ENCODE measurements at places on chromosomes 6 and 20.

- DNase-seq, result no peak
Measured at GRCh38 chr6:135329851-135330803, 149.0 kb downstream of the MYB start.

DNA sequence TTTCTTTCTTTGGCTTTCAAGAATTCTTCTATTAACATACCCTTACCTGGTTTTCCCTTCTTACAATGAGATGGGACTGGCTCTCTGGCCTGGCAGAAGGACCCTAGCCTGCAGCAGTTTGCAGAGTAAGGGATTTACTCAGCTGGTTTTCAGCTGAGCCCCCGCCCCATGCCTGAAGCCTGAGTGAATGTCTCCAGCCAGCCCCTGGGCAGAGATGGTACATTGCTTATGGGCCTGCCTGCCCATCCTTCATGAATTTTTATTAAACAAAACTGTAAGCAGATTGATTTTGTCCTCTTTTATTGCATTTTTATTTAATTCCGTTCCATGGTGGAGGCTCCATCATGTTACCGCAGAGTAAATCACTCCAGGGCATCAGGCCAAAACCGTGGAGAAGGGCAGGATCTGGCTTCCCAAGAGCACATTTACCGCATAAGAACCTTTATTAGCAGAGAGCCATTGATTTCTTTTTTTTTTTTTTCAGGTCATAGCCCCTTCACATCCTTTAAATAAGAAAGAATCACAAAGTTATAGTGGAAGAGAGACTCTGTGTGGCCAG is 316.2 kb downstream of the DHX35 start:
- peak; percentile 27 for DNase-seq

DNA sequence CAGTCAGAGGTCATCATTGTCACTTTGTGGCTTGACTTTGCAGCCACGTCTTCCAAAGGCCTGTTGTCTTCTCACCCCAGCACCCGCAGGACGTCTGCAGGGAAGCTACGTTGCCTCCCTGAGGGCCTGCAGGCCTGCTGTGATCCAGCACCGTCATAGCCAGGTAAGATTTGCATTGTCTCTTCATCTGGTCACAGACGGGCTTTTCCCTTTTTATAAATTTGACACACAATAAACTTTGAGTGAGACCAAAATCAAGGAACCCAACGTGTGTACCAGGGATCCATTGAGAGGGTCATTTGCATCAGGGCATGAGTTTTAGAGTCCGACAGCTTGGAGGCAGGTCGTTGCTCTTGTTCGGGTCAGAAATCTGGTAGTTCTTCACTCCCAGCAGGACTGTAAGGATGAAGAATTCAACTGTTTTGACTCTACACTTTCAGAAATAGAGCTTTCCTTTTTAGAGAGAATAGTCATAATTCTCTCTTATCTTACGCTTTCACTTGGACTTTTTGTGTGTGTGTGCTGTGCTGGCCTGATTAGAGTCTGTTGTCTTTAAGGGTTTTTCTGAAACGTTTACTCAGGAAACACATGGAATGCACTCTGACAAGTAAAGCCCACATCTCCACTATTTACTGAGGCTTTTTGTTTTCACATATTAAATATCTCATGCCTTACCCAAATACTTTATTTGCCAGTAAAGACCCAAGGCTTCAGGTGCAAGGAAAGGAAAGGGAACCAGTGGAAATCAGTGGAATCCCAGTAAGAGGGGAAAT is 177.2 kb upstream of the TAB2 start:
- peak; percentile 68 for DNase-seq

GRCh38 chr6:34148631-34149451 is 3.0 kb upstream of the GRM4 start:
- no peak for DNase-seq

- DNase-seq, result no peak
Measured at GRCh38 chr20:63782051-63782471, 42.5 kb downstream of the SLC2A4RG start.

GRCh38 chr20:63963348-63963741 is 6.4 kb downstream of the ZNF512B start:
- no peak for DNase-seq

DNA sequence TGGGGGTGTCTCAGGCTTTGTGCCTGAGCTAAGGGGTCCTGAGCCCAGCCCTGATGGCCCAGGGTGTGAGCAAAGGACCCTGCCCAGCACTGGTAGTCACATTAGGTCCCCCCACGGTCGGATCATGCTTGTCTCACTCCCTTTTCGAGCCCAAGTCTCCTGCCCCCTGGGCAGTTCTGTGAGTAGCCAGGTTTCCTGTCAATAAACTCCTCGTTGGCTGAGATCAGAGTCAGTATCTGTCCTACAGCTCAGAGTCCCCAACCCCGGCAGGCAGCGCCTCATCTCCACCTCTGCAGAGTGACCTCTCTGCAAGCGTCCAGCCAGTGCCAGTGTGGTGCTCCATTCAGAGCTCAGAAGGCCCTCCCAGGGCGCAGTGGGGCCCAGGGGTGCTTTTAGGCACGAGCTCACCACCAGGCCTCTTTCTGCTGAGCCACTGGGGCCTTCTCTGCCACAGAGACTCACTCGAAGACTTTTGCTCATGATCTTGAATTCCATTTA is 93.7 kb upstream of the PMEPA1 start:
- no peak for DNase-seq

GRCh38 chr6:70849348-70850069 is 107.4 kb downstream of the B3GAT2 start:
- no peak for DNase-seq

DNA sequence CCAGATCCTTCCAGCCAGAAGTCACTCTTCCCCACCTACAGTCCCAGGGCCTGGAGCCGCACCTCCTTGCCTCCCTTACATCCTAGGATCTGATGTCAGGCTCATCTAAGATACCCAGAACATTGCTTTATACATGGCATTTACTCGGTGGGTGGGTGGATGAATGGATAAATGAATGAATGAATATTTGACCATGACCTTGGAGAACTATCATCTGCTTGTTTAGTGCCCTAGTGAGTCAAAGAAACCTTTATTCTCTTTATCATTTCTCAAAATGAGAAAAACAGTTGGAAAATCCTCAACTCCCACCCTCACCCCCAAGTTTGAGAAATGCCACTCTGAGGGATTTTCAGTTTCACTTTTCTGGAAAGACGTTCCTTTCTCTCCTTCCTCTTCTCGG is 56.0 kb downstream of the DAAM2 start:
- no peak for DNase-seq

- no peak for DNase-seq
Measured at GRCh38 chr6:916131-916530, 223.2 kb upstream of the EXOC2 start.

DNA sequence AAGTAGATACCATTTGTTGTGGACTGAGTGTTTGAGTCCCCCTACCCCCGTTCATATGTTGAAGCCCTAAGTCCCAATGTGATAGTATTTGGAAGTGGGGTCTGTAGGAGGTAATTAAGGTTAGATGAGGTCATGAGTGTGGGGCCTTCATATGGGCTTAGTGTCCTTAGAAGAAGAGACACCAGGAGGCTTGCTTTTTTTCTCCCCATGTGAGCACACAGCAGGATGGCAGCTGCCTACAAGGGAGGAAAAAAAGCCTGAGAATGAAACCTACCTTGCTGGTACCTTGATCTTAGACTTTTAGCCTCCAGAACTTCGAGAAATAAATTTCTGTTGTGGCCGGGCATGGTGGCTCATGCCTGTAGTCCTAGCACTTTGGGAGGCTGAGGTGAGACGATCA is 67.9 kb upstream of the TULP4 start:
- DNase-seq, result no peak

GRCh38 chr6:131013495-131013894 is 49.5 kb downstream of the EPB41L2 start:
- peak; percentile 80 for DNase-seq

GRCh38 chr6:154703124-154703523 is 30.1 kb upstream of the SCAF8 start:
- DNase-seq, result no peak

DNA sequence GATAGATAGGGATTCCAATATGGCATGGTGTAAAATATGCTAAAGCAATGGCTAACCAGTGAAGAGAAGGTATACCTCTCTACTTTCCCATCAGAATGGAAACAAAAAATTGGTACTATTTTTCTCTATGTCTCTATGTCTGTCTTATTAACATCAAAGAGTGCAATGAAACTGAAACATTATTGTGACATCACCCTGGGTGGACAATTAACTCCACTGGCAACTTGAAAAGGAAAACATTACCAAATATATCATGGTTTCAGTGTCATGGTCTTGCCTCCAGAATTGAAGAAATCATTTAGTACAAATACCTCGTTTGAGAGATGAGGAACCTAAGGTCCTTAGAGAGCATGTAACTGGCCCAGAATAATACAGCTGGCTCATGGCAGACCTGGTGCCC is 1132.5 kb upstream of the MAP3K7 start:
- no peak for DNase-seq

- peak; percentile 59 for DNase-seq
Measured at GRCh38 chr6:75317503-75318206, 33.1 kb upstream of the TMEM30A start.

- DNase-seq, result no peak
Measured at GRCh38 chr6:105587349-105588122, 184.7 kb upstream of the PREP start.

DNA sequence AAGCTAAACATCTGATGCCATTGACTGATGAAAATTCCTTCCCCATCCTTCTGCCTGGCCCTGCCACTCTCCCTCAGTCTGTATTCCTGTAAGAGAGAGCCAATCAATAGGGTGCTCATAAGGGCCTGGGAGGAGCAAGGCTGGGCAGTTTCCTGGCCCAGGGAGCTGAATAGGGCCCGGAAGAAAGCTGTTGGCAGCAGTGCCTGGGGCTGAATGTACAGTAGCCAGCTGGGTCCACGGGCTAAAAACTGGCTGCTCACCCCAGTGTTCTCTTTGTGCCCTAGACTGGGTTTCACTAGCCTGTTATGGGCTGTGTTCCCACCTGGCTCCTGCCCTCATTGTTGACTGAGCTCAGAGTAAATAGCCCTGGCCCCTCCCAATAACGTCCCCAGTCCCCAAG is 1.7 kb upstream of the WFDC2 start:
- no peak for DNase-seq

- no peak for DNase-seq
Measured at GRCh38 chr6:2192976-2193375, 52.4 kb downstream of the GMDS start.

GRCh38 chr6:399785-400534 is 8.4 kb downstream of the IRF4 start:
- no peak for DNase-seq

DNA sequence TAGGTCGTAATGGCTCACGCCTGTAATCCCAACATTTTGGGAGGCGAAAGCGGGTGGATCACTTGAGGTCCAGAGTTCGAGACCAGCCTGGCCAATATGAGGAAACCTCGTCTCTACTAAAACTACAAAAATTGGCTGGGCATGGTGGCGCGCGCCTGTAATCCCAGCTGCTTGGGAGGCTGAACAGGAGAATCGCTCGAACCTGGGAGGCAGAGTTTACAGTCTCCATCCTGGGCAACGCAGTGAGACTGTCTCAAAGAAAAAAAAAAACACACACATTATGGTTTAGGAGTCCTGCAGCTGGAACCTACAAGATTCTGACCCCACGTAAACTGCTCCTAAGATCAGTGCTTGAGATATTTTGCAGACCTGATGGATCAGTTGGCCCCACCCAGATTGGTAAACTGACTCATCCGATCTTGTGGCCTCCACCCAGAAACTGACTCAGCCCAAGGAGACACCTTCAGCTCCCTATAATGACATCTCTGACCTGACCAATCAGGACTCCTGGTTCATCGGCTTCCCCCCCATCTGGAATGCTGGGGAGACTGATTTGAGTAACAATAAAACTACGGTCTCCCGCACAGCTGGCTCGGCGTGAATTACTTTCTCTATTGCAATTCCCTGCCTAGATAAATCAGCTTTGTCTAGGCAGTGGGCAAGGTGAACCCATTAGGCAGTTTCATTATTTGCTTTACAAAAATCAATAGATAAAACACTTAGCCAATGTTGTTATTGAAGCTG is 96.2 kb upstream of the BTN3A2 start:
- no peak for DNase-seq

DNA sequence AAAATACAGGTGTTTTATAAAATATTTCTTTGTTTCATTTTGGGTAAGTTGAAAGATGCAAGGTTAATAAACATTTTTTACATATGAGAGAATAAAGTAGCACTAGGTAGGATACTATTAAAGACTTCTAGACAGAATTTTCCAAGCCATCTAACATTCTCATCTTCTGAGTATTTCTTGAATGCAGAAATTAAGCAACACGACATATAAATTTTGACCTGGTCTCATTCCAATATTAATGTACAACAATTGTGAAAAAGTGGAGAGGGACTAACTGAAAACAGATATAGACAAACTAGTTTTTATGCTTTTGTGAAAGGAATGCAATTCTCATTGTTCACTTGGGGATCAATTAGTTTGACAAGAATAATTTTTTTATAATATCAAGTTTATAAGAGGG is 11.5 kb upstream of the FOXO3 start:
- no peak for DNase-seq

DNA sequence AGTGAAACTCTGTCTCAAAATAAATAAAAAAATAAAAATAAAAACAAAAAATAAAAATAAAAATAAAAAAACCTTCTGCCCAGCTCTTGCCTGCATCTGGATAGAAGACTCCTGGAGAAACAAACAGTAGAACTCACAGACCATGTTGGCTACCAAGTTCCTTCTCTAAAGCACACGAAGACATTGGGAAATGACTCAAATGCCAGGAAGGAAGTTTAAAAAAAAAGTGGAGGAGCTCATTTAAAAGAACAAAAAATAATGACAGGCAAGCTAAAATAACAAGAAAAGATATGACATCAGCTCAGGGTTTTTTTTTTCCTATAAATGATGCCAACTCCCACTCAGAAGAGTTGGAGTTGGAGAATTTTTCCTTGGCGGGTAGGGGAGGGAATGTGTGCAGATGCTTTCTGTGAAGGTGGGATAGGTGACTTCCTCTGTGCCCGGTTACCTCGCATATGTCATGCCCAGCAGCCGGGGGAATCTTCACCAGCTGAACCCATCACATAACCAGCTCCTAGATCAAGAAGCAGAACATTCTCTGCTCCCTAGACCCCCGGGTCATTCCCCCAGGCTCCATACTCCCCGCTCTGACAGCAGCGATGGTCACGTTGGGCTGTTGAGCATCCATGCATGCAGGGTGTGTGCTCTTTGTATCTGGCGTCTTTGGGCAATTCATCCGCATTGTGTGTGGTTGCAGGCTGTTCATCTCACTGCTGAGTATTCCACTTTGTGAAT is 17.3 kb upstream of the CD93 start:
- DNase-seq, result peak; percentile 51

DNA sequence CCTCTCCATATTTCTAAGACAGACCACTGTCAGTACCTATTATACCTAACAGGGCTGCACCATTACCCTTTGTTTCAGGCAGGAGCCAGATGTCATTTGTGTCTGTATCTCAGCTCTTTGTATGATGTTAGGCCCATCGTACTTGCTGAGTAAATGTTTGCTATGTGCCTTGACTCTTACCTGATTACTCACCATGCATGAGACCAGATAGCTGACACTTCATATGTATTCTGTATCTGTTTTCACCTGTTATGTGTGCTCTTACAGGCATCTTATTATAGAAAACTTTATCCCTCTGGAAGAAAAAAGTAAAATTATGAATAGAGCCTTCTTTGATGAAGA is 31.7 kb upstream of the ASXL1 start:
- DNase-seq, result no peak

GRCh38 chr20:14989535-14990290 is 652.3 kb upstream of the FLRT3 start:
- DNase-seq, result no peak

GRCh38 chr20:18524646-18525045 is 16.9 kb downstream of the SEC23B start:
- DNase-seq, result no peak

- no peak for DNase-seq
Measured at GRCh38 chr20:54097236-54097529, 26.8 kb upstream of the BCAS1 start.

All from umbilical cord (tissue), 2 donors.